A549 treated with Mapracorat at 1 μM for 4 hours (cell line): ENCODE measurements at places on chromosomes 1 and 21. TPM values are rescaled to one million over a fixed set of nuclear protein-coding genes. Genes with fewer than 3 reads are reported as not detected.

The SPRR2F gene
- not detected in 5 replicates for total RNA-seq

The COA6 gene
- total RNA-seq = 75.5 to 93.5 TPM (median 83.0 TPM) in 5 replicates

The CCDC181 gene
- 0.08 to 0.25 TPM (median 0.14 TPM) in 3 of 5 replicates, not detected in the others for total RNA-seq

The RNASEL gene
- 1.2 to 2.0 TPM (median 1.8 TPM) in 5 replicates for total RNA-seq

The FCRL6 gene
- not detected in 5 replicates for total RNA-seq

The ERVH48-1 gene
- total RNA-seq = not detected in 5 replicates

The SCCPDH gene
- total RNA-seq = 43.4 to 48.4 TPM (median 47.3 TPM) in 5 replicates

The NMNAT2 gene
- 0.39 to 0.91 TPM (median 0.56 TPM) in 5 replicates for total RNA-seq

The OR2L5 gene
- total RNA-seq = not detected in 5 replicates
